ENCODE measurements at places on chromosomes 11 and 22. TPM values are rescaled to one million over a fixed set of nuclear protein-coding genes. Genes with fewer than 3 reads are reported as not detected.

The KREMEN1 gene
- polyA plus RNA-seq = 107 TPM

The SCN2B gene
- 2.9 TPM for polyA plus RNA-seq

The LINC01488 gene
- 0.06 TPM for polyA plus RNA-seq

The ANKK1 gene
- polyA plus RNA-seq = 0.26 TPM

The OR51Q1 gene
- not detected for polyA plus RNA-seq

The OR2D2 gene
- polyA plus RNA-seq = not detected

The MS4A7 gene
- polyA plus RNA-seq = 15.1 TPM

The SHANK2 gene
- 2.9 TPM for polyA plus RNA-seq

The BATF2 gene
- 0.94 TPM for polyA plus RNA-seq

The IGLL5 gene
- 0.22 TPM for polyA plus RNA-seq

The PLEKHA7 gene
- 5.7 TPM for polyA plus RNA-seq

All from hindlimb muscle (tissue), 1 donor.